ENCODE measurements at places on chromosomes 7 and 10. TPM values are rescaled to one million over a fixed set of nuclear protein-coding genes. Genes with fewer than 3 reads are reported as not detected.

Gene ARPC1A
- 89.7 TPM for total RNA-seq

Gene UNC5B
- not detected for total RNA-seq

Gene DOCK1
- total RNA-seq: 25.5 TPM

DNA sequence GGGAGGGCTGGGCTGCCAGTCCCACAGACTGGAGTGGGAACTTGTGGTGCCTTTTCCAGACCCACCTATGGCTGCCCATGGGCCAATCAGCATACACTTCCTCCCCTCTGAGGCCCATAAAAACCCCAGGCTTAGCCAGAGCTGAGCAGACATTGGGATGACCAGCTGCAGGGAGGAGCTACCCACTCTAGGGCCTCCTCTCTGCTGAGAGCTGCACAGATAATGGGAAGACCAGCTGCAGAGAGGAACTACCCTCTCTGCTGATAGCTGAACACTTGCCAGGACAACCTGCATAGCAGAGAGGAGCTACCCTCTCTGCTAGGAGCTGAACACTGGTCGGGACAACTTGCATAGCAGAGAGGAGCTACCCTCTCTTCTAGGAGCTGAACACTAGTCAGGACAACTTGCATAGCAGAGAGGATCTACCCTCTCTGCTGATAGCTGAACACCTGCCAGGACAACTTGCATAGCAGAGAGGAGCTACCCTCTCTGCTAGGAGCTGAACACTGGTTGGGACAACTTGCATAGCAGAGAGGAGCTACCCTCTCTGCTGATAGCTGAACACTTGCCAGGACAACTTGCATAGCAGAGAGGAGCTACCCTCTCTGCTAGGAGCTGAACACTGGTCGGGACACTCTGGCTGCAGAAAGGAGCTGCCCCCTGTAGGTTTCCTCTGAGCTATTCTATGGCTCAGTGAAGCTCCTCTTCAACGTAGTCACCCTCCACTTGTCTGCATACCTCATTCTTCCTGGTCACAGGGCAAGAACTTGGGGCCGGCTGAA, 88.3 kb upstream of the CACUL1 start:
- no peaks in the 10 kb centered on the region for H3K36me3 ChIP-seq
- no peak for DNase-seq
- no peak overlapping the region for H3K4me3 ChIP-seq
- H3K4me1 ChIP-seq: no peaks in the 10 kb centered on the region

- DNase-seq: peak; percentile 82
- H3K4me1 ChIP-seq: peaks cover 86% of the 10 kb centered on the region
- H3K4me3 ChIP-seq: peak overlapping the region; percentile 84
- no peaks in the 10 kb centered on the region for H3K27me3 ChIP-seq
Measured at GRCh38 chr7:150378115-150378852, 846 bp upstream of the ZNF775 start.

- H3K36me3 ChIP-seq: peaks cover 44% of the 10 kb centered on the region
- H3K4me1 ChIP-seq: peaks cover 47% of the 10 kb centered on the region
- H3K27me3 ChIP-seq: no peaks in the 10 kb centered on the region
- H3K4me3 ChIP-seq: no peak overlapping the region
Measured at GRCh38 chr7:734214-734613, 7.1 kb upstream of the PRKAR1B start.

DNA sequence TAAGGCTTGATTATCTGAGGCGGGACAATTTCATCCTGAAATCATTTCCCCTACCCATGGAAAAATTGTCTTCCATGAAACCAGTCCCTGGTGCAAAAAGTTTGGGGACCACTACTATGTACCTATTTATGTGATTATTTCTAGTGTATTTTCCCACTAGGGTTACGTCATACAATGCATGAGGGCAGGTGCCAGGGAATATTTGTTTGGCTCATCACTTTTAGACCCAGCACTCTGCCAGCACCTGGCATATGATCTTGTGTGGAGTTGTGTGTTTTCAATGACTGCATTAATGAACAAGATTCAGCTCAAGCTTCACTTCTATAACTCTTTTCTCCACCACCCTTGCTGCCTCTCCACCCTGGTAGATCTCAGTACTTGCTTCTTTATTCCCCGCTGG, 73.3 kb upstream of the TNKS2 start:
- no peaks in the 10 kb centered on the region for H3K4me1 ChIP-seq
- H3K36me3 ChIP-seq: no peaks in the 10 kb centered on the region
- H3K27me3 ChIP-seq: no peaks in the 10 kb centered on the region

DNA sequence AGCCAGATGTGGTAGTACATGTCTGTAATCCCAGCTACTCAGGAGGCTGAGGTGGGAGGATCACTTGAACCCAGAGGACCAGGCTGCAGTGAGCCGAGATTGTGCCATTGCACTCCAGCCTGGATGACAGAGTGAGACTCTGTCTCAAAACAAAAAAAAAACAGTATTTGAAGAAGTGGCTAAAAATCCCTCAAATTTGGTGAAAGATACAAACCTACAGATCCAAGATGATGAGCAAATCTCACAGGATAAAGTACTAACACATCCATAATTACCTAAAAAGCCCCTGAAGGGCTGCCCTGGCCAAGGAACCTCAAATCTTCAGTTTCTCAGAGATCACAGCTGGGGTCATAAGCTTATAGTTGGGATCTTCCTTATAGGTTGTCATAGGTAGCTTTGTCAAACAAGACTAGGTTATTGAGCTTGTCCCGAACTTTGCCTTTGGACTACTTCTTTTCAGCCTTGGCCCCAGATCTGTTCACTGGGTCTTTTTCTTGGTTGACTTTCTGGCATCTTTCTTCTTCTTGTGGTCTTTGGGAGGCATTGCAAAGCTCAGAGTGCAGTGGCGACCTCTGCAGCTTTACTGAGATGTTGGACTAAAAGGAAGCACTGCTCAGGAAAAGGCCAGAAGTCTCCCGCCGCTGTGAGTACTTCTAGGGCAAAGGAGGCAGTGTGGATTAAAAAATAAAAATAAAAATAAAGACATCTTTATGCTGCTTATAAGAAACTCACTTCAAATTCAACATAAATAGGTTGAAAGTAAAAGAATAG, 28.6 kb upstream of the SAR1A start:
- DNase-seq: no peak
- no peaks in the 10 kb centered on the region for H3K27me3 ChIP-seq
- no peaks in the 10 kb centered on the region for H3K4me1 ChIP-seq
- peaks cover 6% of the 10 kb centered on the region for H3K36me3 ChIP-seq
- no peak overlapping the region for H3K27ac ChIP-seq
- no peak overlapping the region for H3K4me3 ChIP-seq

- H3K4me3 ChIP-seq: no peak overlapping the region
- DNase-seq: no peak
- peaks cover 32% of the 10 kb centered on the region for H3K36me3 ChIP-seq
- H3K27me3 ChIP-seq: no peaks in the 10 kb centered on the region
- no peak overlapping the region for H3K27ac ChIP-seq
- H3K4me1 ChIP-seq: peaks cover 10% of the 10 kb centered on the region
Measured at GRCh38 chr7:47326808-47327207, 255.1 kb downstream of the TNS3 start.

- H3K27ac ChIP-seq: no peak overlapping the region
- H3K27me3 ChIP-seq: no peaks in the 10 kb centered on the region
- no peaks in the 10 kb centered on the region for H3K36me3 ChIP-seq
- no peak overlapping the region for H3K4me3 ChIP-seq
Measured at GRCh38 chr7:115976651-115977050, 53.9 kb downstream of the TFEC start.

DNA sequence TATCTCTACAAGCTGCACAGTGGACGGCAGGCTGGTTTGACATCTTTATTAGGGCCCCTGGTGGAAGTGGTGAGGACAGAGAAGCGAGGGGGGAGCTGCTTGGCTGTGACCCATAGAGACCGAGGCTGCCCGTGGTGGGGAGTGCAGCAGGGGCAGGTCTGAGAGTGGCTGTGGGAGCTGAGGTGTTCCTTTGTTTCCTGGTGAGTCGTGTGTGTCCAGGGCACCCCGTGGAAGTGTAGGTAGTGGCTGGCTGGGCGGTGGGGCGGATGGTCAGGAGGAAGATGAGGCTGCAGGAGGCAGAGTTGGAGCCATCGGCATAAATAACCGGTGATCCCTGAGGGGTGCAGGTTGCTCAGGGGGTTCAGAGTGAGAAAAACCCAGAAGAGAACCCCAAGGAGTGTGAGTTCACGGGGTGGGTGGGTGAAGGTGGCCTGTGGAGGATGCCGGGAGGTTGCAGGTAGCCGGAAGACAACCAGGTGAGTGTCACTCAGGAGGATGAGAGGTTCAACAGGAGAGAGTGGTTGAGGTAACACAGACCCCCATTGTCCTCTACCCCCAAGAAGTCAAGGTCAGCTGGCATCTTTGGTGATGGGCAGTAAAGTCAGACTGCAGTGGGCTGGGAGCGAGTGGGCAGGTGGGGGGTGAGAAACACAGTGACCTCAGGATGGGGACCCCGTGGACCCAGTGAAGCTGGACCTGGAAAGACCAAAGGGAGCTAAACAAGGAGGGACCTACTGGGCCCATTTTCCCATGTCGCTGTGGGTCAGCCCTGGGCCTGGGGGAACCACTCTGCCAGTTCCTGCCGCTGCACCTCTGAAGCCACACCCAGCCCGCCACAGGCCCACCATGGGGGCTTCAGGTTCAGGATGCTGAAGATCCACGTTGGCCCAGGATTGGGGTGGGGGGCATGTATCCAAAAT, 7.8 kb downstream of the ATP6V0E2 start:
- H3K27ac ChIP-seq: no peak overlapping the region
- no peak overlapping the region for H3K4me3 ChIP-seq
- peaks cover 24% of the 10 kb centered on the region for H3K36me3 ChIP-seq
- no peaks in the 10 kb centered on the region for H3K27me3 ChIP-seq
